Brain (organoid and tissue), 16 donors: ENCODE measurements at places on chromosomes 12 and 14.

- DNase-seq, result no peak
These were observed 9.1 kb downstream of the B4GALNT1 start for GRCh38 chr12:57623811-57624390.

GRCh38 chr12:78489990-78490389, 374.6 kb upstream of the SYT1 start:
- DNase-seq, result no peak

DNA sequence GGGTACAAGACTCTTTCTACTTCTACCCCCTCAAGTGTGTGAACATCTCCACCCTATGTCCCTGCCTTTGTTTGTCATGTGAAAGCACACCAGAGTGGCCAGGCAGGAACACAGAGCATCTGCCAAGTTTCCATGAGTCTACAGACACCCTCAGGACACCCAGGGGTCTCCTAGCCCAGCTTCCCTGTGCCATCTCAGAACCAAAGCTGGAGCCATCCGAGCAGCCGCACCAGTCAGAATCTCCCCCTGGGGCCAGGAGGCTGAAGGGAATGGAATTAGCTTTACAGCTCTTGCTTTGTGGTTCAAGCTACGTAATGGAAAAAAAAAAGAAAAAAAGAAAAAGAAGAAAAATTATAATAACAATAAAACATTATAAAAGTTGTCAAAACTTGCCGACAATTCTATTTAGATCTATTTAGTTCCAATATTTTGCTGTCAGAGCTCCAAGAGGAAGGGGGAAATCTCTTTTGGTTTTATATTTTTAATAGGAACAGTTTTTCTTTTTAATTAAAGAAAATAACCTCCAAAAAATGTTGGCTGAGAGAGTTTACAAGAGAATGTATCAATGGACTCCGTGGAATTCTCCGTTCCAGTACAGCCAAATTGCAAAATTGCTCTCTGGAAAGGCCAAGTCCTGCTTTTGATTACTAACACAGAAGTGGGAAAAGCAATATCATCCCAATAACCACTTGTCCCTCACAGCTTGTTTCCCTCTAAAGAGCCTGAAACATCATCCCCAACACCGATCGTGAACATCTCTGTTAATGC, 37.1 kb downstream of the TBX5 start:
- no peak for DNase-seq

GRCh38 chr14:42070031-42070430, 463.4 kb downstream of the LRFN5 start:
- no peak for DNase-seq

DNA sequence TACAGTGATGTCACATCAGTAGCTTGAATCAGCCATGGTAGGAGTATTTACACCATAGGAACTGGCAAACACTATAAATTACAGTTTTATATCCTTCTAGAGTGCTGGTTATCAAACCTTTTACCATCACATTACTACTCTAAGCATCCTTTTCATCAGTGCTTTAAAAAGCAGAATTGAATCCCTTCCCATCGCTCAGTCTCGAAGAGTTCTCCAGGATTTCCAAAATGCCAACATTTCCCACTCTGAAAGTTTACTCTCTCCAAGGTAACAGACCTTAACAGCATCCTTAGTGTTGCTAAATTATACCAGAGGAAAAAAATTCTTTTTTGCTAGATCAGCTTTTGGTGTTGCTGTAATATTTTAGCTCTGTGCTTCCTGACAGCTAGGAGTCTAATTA, 209.4 kb upstream of the USP15 start:
- DNase-seq, result no peak

DNA sequence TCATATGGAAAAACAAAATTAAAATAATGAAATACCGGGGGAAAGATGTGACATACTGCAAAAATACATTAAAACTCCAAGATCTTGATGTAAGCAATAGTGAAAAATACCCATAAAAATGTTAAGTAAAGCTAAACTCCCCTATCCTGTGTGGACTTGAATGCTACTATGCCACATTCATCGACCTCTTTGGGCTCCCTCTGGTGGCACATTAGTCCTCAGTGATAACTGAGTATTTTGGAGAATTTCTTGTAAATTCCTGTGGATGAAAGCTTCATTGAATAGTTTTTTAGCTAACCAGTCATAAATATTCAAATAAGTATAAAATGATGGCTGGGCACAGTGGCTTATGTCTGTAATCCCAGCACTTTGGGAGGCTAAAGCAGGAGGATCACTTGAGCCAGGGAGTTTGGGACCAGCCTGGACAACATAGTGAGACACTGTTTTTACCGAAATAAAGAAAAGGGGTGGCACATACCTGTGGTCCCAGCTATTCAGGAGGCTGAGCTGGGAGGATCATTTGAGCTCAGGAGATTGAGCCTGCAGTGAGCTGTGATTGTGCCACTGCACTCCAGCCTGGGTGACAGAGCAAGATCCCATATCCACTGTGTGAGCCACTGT, 42.4 kb upstream of the SGPP1 start:
- peak; percentile 50 for DNase-seq

DNA sequence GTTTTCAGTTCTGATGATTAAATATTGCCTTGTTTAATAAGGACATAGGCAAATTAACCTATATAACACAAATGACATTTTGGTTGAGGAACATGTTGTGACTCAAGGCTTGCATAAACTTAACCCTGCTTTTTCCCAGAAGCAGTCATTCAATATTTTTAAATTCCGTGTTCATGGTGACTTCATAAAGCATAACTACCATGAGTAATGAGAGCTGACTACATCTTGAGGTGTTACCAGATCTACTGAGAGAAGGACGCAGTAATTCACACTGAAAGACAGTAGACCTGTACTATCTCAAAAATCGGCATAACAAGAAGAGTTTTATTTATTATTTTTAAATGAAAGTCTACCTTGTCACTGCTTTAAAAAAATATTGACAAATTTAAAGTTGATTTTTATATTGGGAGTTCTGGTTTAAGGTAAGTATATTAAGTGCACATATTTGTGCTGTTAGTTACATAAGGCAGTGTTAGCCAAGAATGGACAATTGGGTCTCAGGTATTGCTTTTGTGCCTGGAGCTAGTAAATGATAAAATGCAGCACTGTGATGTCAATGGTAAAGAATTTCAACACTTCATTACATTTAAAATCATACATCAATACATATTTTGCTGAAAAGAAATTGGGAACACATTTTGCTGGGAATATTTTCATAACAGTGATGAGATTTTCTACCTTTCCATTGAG, 1198.5 kb downstream of the FSCB start:
- no peak for DNase-seq

DNA sequence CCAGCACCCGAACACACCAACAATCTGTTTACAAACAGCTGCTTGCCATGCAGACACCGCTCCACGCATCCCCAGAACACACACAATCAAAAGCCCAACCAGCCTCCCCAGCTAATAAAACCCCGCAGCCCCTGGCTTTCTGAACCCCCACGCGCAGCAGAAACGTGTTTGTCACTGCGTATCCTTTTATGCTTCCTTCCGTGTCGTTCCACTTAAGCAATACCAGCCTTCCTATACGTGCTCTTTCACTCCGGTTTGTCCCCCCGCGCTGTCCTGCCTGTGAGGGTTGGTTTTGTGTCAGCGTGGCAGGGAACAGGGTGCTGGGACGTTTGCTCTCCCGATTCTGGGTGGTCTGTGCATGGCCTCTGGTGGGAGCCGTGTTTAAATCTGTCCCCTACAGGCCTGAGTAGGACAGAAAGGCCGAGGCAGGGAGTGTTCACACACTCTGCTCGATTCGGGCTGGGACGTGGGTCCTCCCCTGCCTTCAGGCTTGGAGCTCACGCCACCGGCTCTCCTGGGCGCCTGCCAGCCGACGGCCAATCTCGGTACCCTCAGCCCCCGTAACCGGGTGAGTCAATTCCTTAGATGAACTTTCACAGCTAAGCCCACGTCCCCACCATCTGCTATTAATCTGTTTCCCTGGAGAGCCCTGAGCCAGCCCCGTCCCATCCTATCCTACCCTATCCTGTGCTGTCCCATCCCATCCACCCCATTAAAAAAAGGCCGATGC, 60.0 kb downstream of the NOC4L start:
- no peak for DNase-seq

DNA sequence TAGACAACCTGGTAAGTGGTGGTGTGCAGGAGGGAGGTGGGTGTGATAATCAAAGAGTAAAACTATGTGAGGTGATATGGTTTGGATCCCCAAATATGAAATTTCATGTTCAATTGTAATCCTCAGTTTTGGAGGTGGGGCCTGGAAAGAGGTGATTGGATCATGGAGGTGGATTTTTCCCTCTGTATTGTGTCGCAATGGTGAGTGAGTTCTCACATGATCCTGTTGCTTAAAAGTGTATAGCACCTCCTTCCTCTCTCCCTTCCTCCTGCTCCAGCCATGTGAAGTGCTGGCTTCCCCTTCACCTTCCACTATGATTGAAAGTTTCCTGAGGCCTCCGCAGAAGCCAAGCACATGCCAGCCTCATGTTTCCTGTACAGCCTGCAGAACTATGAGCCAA, 270.2 kb upstream of the FOXG1 start:
- no peak for DNase-seq

DNA sequence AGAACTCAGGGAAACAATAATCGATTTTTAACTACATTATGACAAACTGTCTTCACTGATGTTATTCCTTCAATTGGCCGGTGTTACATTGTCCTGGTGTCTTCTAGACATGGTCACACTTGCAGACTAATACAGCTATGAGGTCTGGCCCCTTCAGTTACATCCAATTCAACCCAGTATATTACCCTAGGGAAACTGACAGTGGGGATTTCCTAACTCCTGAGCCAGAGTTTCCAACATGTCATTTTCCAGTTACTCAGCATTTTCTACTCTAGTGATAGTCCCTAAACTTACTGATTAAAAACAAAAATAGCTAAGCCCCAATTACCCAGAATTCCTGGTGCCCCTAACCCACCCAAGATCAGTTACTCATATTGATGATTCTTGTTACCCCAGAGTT, 21.1 kb downstream of the IFNG start:
- DNase-seq, result no peak

- DNase-seq, result no peak
These were observed 3.9 kb upstream of the PPP1R1A start for GRCh38 chr12:54592316-54592715.

GRCh38 chr14:24674204-24674970, 40.4 kb upstream of the GZMB start:
- DNase-seq, result no peak

DNA sequence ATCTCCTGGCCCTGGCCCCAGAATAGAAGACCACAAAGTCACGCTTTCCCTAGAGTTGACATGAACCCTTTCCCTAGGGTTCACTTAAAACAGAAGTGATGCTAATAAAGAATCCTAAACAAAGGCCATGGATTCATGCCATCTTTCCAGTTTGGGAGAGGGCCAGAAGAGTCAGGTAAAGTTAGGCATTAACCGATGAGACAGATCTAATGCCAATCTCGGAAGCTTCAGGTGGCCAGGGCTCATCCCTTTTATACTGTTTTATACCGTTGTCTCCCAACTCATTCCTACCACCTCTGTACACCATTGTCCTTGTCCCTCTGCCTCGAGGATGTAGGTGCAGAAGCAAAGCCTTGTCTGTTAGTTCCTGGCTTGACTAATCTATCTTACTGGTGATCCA, 22.8 kb upstream of the ACTR10 start:
- DNase-seq, result no peak

DNA sequence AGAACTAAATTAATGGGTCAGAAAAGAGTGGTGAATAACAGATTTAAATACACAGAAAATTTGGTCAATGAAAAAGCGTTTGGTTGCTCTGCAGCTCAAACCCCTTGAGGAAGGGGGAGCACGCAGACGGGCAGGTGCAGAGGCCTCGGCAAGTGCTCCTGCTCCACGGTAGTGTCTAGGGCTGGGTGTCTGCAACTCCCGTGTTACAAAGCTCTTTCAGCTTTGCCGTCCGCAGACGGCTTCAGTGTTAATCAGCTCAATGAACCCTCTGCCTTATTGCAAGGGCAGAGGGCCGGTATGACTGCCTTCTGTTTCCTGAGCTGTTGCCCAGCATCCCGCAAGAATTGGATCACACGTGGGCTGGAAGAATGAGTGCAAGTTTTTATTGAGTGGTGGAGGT, 125.7 kb upstream of the TRHDE start:
- no peak for DNase-seq

DNA sequence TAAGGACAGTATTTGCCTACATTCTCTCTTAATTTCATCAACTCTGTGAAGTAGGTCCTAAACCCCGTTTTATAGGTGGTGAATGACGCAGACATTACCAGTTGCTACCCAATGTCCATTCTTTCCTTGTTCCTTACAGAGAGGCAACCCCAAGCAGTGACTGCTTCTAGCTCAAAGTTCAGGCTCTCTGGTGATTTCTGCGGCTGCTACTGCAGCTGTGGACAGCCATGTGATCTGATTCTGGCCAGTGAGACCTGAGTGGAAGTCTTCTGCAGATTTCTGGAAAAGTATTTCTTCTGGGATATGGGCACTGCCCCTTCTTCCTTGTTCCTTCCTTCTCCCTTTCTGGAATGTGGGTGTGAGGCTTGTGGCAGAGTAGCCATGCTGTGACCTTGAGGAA, 82.9 kb downstream of the ARF6 start:
- no peak for DNase-seq

DNA sequence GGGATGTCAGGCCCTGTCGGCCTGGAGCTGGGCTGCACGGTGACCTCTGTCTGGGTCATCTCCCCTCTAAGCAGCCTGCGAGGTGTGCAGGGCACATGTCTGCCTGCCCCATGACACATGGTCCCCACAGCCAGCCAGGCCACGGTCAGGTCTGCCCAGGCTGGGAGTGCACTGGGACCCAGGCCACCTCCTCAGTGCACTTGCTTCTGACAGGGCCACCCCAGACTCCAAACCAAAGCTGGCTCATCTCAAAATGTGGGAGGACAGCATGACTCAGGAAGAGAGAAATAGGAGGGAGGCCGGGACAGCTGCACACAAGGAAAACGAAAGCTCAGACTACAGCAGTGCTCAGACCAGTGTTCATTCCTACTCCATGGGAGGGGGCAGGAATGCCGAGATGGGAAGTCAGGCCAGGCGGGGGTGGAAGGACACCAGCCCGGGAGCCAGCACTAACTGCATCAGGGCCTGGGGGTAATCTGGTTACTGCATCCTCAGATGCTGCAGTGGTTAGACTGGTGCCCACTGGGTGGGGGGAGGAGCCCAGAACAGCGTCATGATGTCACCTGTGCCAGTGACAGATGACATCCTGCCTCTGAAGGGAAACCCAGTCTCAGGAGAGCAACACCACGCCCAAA, 4.0 kb downstream of the P2RX2 start:
- no peak for DNase-seq

DNA sequence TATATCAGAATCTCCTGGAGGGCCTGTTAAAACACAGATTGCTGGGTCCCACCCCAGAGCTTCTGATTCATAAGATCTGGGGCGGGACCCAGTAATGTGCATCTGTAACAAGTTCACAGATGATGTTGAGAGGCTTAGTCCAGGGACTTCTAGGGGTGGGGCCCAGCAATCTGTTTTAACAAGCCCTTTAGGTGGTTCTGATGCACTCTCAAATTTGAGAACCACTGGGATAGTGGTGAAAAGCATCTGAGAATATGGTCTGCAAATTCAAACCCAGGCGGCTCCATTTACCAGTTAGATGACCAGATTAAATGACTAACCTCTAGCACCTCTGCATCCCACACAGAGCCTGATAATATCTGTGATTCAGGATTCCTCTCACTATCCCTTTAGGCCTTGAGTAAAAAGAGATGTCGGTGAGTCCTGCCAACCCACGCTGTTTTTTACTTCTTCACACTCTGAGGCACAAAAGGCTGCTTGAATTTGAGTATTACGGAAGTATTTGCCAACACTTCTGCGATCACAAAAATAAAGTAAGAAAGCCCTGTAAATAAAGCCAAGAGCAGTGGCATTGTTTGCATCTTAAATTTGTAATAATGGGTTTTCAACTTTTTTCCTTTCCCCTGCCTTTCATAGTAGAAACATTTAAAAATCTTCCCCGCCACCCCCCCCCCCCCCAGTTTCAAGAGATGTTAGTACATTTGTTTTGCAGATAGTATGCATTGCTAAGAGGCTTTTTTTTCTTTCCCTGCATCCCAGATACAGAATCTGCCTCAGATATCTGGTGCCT, 1.8 kb upstream of the FRS2 start:
- no peak for DNase-seq
